ENCODE measurements at places on chromosomes 1 and 21. TPM values are rescaled to one million over a fixed set of nuclear protein-coding genes. Genes with fewer than 3 reads are reported as not detected.

Gene RGS5
- total RNA-seq: 388 TPM

Gene LIN28A
- total RNA-seq: not detected

Gene GJA4
- 0.58 TPM for total RNA-seq

Gene EBNA1BP2
- 59.5 TPM for total RNA-seq

Gene AADACL4
- not detected for total RNA-seq

Gene NECTIN4
- 0.56 TPM for total RNA-seq

Gene LEPR
- 10.0 TPM for total RNA-seq

Gene UCHL5
- total RNA-seq: 26.2 TPM

Gene BSDC1
- total RNA-seq: 46.6 TPM
